ENCODE measurements at places on chromosomes 13 and 19. TPM values are rescaled to one million over a fixed set of nuclear protein-coding genes. Genes with fewer than 3 reads are reported as not detected.

The GTPBP3 gene
- total RNA-seq: 38.1 TPM

The KANK2 gene
- 42.9 TPM for total RNA-seq

The LILRA1 gene
- total RNA-seq: not detected

The TMC4 gene
- 22.0 TPM for total RNA-seq

The MISP3 gene
- total RNA-seq: 1.5 TPM

The DCT gene
- not detected for total RNA-seq

The C13orf46 gene
- 0.04 TPM for total RNA-seq

The C1QTNF9 gene
- total RNA-seq: not detected

The PSENEN gene
- 46.8 TPM for total RNA-seq

DNA sequence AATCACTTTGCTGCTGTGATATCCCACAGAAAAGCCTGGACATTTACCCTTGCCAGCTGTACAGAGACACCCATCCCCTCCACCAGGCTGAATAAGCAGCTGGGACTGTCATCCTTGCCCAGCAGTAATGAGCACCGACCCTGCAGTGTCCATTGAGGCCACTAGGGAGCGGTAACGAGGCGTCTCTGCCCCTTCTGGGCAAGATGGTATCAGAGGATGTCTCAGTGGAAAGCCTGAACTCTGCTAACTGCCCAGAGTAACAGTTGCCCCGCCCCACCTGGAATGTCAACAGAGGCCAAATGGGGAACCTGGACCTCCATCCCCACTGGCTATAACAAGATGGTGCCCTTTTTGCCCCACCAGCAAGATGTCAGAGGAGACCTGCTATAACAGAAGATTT is 22.8 kb upstream of the CEACAM20 start:
- DNase-seq: no peak

DNA sequence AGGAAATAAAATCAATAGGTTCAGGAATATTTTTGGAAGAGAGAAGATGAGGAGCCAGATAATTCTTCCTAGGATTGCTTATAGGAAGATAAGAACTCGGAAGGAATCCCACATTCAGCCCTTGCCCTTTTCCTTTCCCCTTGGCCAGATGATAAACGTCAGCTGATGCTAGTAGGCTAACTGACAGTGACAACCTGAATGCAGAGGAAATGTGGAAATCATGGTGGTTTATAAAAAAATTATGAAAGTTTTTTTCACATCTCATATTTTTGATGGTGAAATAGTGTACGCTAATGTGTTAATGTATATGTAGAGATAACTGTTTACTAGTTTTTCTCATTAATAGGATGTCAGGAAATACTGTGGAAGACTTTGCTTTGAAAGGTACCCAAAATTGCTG is 56.9 kb downstream of the EDNRB start:
- DNase-seq: no peak

- DNase-seq: no peak
Observed at GRCh38 chr19:36460046-36460445, 29.3 kb downstream of the ZNF566 start.

DNA sequence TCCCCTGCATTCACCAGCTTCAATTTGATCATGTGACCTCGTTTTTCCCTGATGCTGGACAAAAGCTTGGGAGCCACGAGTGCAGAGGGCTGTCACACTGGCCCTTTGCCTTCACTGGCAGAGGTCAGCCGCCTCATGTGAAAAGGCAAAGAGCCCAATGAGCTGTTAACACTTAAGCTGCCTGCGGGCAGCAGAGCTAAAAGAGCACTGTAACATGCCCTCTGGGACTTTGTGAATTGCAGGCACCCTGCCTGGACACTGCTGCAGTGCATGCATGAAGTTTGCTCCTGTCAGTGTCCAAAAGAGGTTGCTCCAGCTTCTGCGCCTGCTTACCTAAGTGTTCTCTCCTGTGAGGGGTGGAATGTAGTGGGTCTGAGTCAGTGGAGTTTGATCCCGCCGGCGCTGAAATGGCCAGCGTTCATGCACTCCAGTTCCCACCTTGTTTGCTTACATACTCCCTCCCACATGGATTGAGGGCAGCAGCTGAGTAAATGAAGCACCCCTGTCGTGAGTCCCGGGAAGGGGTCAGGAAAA is 193.7 kb downstream of the RFC3 start:
- no peak for DNase-seq

DNA sequence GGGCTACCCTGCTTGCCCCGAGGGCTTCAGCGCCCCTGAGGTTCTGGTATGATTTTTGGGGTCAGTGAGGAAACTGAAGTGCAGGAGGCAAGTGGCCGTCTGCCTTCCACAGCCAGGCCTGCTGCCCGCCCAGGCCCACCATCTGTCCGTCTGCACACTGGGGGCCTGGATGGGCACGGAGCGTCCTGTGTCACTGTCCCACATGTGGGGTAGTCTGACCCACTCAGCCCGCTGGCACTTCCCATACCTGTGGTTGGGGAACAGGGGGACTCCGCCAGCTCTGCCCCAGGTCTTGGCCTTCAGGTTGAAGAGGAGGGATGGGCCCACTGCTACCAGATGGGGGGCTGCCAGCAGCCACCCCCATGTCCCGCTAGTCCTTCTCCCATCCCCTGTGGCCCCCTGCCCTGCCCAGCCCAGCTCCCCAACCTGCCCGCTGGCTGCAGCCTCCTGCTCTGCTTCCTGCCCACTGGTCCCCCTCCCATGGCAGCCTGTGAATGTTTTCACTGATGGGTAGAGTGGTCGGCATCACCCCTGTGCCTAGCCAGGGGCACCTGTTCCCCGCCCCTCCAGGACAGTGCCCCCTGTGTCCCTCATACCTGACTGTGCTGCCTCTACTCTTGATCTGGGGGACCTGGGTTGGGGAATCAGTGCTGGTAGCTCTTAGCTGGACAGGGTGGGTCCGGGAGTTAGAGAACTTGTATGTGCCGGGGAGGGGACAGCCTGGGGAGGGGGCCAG is 9.5 kb downstream of the PIAS4 start:
- no peak for DNase-seq

- DNase-seq: no peak
Observed at GRCh38 chr13:65090186-65090585, 2139.9 kb downstream of the PCDH9 start.

GRCh38 chr13:62687732-62688131 is 1272.1 kb upstream of the PCDH20 start:
- DNase-seq: no peak

GRCh38 chr19:53101518-53101917 is 1.7 kb downstream of the ZNF160 start:
- DNase-seq: no peak

GRCh38 chr19:11361771-11362731 is 6.8 kb downstream of the PLPPR2 start:
- DNase-seq: no peak

- DNase-seq: no peak
Observed at GRCh38 chr13:39616087-39616694, 13.2 kb upstream of the LHFPL6 start.

GRCh38 chr19:41688098-41688497 is at the start of gene CEACAM7:
TSS of gene CEACAM7 (minus strand) at chr19:41688270. CDS start at chr19:41688165, 105 bp downstream.
- DNase-seq: no peak

- DNase-seq: no peak
Observed at GRCh38 chr19:28014615-28015405, 1198.1 kb downstream of the UQCRFS1 start.

GRCh38 chr13:84536906-84537305 is 654.6 kb upstream of the SLITRK1 start:
- DNase-seq: no peak

- DNase-seq: no peak
Observed at GRCh38 chr19:40908976-40909375, 26.9 kb upstream of the CYP2A7 start.

Measured in kidney epithelial cell (primary cell).